Suppressor macrophage treated with lipopolysaccharide for 1 hour (primary cell): ENCODE measurements at places on chromosomes 2 and 18.
A peak's percentile ranks its signal among the peaks of the same experiment; 100 is the strongest.

GRCh38 chr2:70935468-70936164, at the start of gene ATP6V1B1:
ATP6V1B1 (plus strand) TSS chr2:70935900; CDS start chr2:70935955, 55 bp downstream.
- no peak for DNase-seq

- DNase-seq, result no peak
Measured at GRCh38 chr18:62389761-62390481, 64.8 kb downstream of the TNFRSF11A start.

DNA sequence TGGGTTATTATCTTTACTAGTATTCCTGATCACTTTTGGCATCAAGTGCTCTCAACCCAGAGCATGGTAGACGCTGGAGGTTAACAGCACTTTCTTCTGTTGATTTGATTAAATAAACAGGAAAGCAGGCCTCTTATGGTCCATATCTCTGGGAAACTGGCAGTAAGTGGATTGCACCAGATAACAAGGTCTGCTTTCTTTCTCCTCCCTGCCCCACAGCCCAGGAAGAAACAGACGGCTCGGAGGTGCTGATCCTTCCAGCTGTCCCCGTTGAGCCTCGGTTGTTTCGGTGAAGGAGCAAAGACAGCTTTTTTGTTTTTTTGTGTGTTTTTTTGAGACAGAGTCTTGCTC, 100.8 kb upstream of the KCTD1 start:
- no peak for DNase-seq

- DNase-seq, result no peak
Measured at GRCh38 chr2:9262671-9263171, 56.1 kb downstream of the ASAP2 start.

- DNase-seq, result no peak
Measured at GRCh38 chr2:166343467-166343866, 32.3 kb downstream of the SCN9A start.

- DNase-seq, result no peak
Measured at GRCh38 chr2:226860087-226860486, 24.2 kb downstream of the RHBDD1 start.

GRCh38 chr2:190186238-190186637, 123.7 kb upstream of the MSTN start:
- no peak for DNase-seq

- DNase-seq, result no peak
Measured at GRCh38 chr2:238697193-238698071, 150.5 kb upstream of the TWIST2 start.

DNA sequence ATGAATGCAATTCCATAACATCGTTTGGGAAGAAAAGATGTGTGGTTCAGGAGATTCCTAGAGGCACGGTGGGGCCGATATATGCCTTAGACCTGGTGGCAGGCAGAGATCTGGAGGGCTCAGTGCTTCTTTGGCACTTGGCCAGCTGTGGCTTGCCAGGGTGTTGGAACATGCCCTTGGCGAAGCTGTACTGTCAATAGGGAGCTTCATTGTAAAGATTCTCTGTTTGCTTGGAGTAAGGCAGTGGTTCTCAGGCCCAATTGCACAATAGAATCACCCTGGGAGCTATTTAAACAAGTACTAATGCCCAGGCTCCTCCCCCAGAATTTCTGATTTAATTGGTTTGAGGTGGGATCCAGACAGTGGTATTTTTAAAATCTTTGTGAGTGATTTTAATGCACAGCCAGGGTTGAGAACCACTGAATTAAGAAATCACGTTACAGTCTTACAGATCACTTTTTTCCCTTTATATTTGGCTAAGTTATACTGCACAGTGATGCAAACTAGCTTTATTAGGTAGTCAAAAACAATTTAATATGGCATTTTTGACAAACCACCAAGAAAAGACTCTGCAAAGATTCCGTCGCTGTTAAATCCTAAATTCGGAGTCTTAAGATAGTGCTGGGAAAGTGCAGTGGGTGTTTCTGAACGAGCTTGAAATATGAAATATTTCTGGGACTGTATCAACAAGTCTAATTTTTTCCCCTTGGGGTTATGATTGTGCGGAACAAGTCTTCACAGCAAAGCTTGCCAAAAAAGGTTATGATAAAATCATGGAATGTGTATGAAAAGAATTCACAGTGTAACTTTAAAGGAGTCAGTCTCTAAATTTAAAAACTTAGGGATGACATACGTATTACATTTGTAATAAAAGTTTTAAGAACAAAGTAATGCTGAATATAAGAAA, 78.0 kb downstream of the CRIM1 start:
- DNase-seq, result no peak

- DNase-seq, result no peak
Measured at GRCh38 chr18:2894841-2895370, 48.1 kb downstream of the EMILIN2 start.

- DNase-seq, result no peak
Measured at GRCh38 chr2:2266699-2267449, 64.2 kb downstream of the MYT1L start.

DNA sequence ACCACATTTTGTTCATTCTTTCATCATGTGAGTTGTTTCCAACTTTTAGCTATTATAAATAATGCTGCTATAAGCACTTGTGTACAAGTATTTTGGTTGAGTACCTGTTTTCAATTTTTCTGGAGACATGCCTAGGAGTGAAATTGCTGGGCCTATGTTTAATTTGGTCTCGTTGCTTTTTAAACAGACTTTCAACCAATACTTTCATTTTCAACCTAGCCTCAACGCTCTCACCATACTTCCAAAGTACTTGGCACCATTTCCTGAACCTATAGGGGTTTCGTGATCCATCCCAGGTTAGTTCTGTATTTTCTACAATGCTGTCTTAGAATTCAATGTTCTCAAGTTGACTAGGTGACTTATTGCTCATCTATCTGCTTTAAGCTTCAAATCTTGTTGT, 126.1 kb downstream of the SRBD1 start:
- no peak for DNase-seq

- peak; percentile 42 for DNase-seq
Measured at GRCh38 chr18:47397671-47398319, 146.3 kb upstream of the SKOR2 start.

- no peak for DNase-seq
Measured at GRCh38 chr2:198146346-198146940, 342.1 kb downstream of the PLCL1 start.

- no peak for DNase-seq
Measured at GRCh38 chr2:102630458-102630857, 11.1 kb downstream of the SLC9A2 start.

DNA sequence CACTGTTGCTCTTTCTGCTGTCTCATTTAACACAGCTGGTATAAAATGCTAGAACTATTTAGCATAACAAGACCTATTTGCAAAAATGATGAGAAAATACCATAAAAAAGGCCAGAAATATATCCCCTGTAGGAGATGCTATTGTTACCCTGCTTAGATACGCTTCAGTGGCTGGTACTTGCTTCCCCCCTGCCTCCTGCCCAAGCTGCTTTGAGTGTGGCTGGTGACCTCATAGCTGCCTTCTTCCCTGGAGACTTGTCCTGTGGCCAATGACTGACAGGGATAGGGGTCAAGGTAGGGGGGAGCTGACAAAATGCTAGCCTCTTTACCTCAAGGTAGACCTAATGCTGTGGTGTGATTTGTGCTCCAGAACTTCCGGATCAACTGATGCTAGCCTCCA, 150.2 kb upstream of the ZEB2 start:
- no peak for DNase-seq

GRCh38 chr2:218310853-218311540, 18.7 kb upstream of the TMBIM1 start:
- no peak for DNase-seq

- no peak for DNase-seq
Measured at GRCh38 chr2:233996000-233996399, 54.5 kb upstream of the SPP2 start.

DNA sequence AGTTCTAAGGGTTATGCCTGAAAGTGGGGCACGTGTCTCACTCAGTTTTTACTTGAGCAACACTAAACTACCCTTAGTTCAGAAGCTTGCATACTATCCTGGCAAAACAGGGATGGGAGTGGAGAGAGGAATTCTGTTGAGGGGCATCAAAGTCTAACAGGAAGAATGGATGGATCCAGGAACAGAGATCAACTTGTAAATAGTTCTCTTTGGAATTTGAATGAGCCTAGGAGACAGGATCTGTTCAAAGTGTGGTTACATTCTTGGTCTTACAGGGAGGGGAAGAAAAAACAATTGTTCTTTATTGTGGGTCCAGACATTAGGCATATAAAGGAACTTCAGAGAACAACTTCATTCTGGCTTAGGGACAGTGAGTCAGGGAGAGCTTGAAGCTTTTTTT, 560.2 kb downstream of the CNTNAP5 start:
- no peak for DNase-seq

- peak; percentile 85 for DNase-seq
Measured at GRCh38 chr2:38622210-38622609, 19.5 kb upstream of the HNRNPLL start.

GRCh38 chr2:39380525-39381150, 56.4 kb downstream of the MAP4K3 start:
- DNase-seq, result no peak

GRCh38 chr2:219886615-219887014, 259.2 kb downstream of the SLC4A3 start:
- DNase-seq, result no peak

- no peak for DNase-seq
Measured at GRCh38 chr2:120580709-120581108, 155.0 kb upstream of the GLI2 start.

GRCh38 chr2:190447766-190448165, 39.6 kb downstream of the MFSD6 start:
- no peak for DNase-seq

- peak; percentile 8 for DNase-seq
Measured at GRCh38 chr2:102434655-102435381, 11.9 kb downstream of the IL18RAP start.

GRCh38 chr18:59145055-59145454, 5.4 kb downstream of the SEC11C start:
- no peak for DNase-seq

DNA sequence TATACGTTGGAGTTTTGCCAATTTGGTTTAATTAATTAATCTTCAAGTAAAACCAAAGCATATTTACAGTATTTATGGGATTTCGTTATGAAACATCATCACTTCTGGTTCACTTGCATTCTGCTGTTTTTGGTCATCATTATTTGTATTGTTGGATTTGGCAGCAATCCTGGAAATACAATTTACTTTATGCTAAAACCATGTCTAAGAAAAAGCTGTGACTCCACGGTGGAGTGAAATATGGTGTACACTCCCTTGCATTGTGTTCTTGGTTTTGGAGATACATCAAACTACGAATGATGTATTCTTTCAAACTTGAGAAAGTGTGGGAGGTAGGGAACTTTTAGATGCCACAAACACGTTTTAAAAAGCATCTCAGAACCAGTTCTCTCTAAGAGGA, 106.4 kb downstream of the CTAGE1 start:
- no peak for DNase-seq

DNA sequence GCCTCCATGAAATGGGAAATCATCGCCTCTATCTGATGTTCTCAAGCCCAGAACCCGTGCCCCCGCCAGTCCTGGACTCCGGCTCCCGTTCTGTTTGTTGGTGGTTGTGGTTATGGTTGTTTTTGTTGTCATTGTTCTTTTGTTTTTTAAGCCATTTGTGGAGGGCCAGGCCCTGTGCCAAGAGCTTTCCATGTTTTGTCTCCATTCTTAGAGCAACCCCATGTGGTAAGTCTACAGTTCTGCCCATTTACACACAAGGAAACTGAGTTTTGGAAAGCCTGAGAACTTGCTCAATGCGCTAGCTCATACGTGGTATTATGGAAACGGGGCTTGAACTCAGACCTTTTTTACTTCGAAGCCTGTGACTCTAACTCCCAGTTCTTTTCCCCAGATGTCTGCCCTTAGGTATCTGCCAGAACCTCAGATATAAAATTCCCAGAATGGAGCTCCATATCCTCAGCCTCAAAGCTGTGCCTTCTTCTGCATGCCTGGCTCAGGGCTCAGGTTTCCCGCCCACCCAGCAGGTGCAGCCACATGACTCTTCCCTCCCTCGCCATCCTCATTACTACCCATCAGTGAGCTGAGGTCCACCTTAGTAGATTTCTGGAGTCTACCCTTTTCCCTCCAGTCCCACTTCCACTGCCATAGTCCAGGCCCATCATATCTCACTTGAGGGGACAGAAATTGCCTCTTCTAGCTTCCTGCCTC, 194.1 kb downstream of the KLHL29 start:
- DNase-seq, result no peak

DNA sequence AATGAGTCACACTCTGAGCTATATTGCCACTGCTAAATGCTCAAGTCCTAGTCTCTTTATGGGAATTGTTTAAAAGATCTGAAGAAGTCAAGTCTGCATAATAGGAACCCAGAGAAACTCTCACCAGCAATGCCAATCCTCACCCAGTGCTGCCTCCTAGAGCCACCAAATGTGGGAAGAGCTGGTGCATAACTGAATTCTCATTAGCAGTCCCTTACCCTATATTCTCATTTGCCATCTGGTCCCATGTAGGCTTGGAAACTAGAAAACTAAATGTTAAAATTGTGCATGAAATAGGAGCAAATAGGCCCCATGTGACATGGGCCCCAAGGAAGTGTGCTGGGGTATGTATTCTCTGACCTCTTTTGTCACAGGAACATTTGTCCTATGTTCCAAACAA, 224.4 kb upstream of the SMAD2 start:
- DNase-seq, result no peak

- DNase-seq, result no peak
Measured at GRCh38 chr18:79940814-79941472, 10.5 kb downstream of the SLC66A2 start.

DNA sequence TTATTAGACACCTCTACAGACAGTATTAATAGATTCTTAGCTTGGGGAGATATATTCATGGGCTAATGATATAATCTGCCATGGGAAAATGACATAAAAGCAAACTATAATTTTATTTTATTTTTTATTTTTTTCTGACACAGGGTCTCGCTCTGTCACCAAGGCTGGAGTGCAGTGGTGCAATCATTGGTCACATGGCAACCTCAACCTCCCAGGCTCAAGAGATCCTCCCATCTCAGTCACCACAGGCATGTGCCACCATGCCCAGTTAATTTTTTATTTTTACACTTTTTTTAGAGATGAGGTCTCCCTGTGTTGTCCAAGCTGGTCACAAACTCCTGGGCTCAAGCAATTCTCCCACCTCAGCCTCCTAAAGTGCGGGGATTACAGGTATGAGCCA, 39.3 kb downstream of the RTN4 start:
- DNase-seq, result peak; percentile 68

- peak; percentile 53 for DNase-seq
Measured at GRCh38 chr2:10977003-10977402, 65.3 kb downstream of the KCNF1 start.

- DNase-seq, result no peak
Measured at GRCh38 chr2:201349601-201350000, 7.5 kb downstream of the FLACC1 start.

DNA sequence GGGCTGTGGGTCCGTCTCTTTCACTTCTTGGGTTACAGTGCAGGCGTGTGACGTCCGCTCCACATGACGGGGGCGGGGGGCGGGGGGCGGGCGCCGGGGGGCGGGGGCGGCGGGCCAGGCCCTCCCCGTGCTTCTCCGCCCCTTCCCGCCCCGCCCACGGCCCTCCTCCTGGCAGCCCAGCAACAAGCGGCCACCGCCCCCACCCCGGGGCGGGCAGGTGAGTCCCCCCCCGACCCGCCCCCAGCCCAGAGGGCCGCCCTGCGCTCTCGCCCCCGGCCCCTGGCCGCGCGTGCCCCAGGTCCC, 3.6 kb downstream of the ZNF516 start:
- DNase-seq, result peak; percentile 65
